T-helper 17 cell (primary cell): ENCODE measurements at places on chromosomes 7 and 10.

- H3K27ac ChIP-seq: no peak overlapping the region
- H3K27me3 ChIP-seq: peaks cover 16% of the 10 kb centered on the region
- H3K4me3 ChIP-seq: no peak overlapping the region
- no peaks in the 10 kb centered on the region for H3K4me1 ChIP-seq
- DNase-seq: no peak
Measured at GRCh38 chr10:34537629-34538231, 277.4 kb downstream of the PARD3 start.

DNA sequence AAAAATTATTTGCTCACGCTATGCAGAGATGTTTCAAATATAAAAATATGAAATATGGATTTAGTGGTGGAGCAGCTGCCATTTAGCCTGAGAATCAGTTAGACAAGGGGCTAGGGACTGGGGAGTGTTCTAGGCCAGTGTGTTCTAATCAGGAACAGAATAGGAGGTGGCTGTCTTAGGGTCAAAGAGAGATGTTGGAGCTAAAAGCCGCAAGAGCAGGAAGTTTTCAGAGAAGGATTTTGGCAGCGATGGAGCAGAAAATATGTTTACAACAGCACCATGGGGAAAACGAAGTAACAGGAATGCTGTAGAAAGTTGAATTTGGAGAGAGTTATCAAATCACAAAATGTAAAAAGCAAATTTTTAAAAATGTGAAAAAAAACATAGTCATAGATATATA, 314.0 kb upstream of the SEMA3A start:
- H3K4me1 ChIP-seq: no peaks in the 10 kb centered on the region
- no peaks in the 10 kb centered on the region for H3K36me3 ChIP-seq
- H3K27me3 ChIP-seq: no peaks in the 10 kb centered on the region
- no peak overlapping the region for H3K27ac ChIP-seq
- no peak for DNase-seq
- no peak overlapping the region for H3K4me3 ChIP-seq

DNA sequence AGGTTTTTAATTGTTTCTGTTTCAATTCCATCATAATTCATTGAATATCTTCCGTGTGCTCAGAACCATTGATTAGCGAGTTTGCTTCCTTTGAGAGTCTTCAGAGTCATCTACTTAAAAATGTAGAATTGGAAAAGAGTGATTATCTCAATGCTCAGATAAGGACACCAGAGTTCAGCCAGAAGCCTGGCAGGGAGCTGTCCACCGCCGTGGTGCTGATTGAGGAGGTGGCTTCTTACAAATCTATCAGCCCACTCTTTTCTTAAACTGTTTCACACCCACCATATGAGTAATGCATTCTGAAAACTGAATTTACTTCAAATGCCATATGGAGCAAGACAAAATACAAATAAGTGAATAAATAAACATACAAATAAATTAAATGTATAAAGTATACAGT, 79.3 kb downstream of the INSYN2A start:
- H3K27me3 ChIP-seq: no peaks in the 10 kb centered on the region
- DNase-seq: no peak
- no peaks in the 10 kb centered on the region for H3K4me1 ChIP-seq
- no peak overlapping the region for H3K4me3 ChIP-seq
- H3K27ac ChIP-seq: no peak overlapping the region

- no peak overlapping the region for H3K4me3 ChIP-seq
- no peak overlapping the region for H3K27ac ChIP-seq
- no peaks in the 10 kb centered on the region for H3K4me1 ChIP-seq
- no peaks in the 10 kb centered on the region for H3K27me3 ChIP-seq
- H3K36me3 ChIP-seq: peaks cover under 1% of the 10 kb centered on the region
- DNase-seq: no peak
Measured at GRCh38 chr7:67398916-67399315, 402.3 kb downstream of the TYW1 start.
